Activated naive CD8-positive, alpha-beta T cell treated with anti-CD3 and anti-CD28 coated beads for 36 hours (primary cell): ENCODE measurements at places on chromosomes 12 and 14.
A peak's percentile ranks its signal among the peaks of the same experiment; 100 is the strongest.

DNA sequence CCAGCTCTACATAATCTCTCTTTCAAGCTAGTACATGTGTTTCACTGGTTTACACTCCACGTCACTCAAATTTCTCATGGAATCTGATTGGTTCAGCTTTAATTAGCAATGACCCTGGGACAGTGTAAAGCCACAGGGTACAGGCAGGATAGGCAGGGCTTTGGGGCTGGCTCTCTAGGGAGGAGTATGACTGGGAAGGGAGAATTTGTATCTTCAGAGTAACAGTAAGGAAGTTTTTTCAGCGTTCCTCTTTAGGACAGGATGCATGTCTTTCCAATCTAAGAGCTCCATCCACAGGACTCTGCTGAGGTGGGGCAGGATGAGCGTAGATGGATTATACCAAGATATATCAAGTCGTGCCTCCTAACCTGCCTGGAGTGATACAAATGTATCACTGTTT, 112.0 kb upstream of the CLEC14A start:
- no peak for DNase-seq

DNA sequence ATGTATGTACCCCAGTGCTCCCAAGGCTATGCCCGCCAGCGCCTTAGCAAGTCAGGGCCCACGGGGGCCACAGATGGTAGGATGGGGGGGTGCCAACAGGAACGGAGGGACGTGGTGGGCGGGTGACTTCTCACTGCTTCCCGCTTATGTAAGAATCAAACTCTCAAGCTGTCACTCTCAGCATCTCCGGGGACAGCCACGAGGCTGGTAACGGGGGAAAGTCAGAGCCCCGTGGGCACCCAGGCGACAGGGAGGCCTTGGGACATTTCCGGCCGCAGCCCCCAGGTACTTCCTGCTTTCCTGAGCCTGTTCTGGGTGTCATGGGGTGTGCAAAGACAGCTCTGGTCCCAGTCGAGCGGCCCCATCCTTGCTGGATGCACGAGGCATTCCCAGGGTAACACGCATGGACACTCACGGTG, 59.3 kb downstream of the TESC start:
- no peak for DNase-seq

DNA sequence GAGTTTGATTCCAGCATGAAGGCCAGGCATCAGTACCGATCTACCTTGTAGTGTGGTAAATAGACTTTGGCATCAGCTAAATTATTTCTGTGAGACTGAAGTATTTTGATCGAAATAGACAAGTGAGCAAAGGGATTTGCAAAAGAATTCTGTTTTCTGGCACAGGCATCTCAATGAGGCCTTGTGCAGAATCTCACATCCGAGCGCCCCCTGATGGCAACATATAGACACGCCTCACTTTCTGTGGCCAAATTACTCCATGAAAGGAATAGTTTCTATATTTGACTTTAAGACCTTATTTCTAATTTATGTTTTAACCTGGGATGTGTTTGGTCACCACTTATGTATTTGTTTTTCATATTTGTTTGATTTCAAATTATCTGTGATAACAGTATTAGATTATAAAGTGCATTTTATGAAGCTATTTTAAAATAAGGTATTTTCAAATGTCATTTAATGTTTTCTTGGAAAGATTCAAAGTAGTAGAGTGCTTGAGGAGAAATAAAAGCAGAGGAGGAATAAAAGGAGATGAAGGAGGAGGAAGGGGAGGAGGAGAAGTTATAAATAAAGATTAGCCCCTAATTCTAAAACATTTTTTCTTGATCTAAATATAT, 731.9 kb downstream of the NRXN3 start:
- DNase-seq, result no peak

- DNase-seq, result no peak
These were observed 562 bp downstream of the EAPP start for GRCh38 chr14:34538871-34539406.

GRCh38 chr12:122886851-122887818, 8.8 kb downstream of the VPS37B start:
- peak; percentile 81 for DNase-seq
